Heart right ventricle (tissue), 16 donors: ENCODE measurements at places on chromosomes 1 and 21.

DNA sequence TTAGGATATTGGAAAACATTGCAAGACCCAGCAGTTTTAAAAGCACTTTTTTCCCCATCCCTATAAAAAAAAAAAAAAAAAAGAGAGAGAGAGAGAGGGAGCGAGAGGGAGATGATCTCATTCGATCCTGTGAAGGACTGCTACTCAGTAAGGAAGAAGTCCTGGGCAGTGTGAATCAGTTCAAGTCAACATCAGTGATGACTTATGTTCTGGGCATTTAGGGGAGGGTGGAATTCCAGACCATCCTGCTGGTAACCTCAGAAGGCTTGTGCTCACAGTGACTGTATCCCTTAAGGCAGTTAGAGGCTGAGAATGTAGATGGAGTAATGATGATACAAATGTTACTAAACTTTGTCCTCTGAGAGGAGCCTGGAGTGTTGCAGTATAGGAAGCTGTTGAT lies 151.4 kb downstream of the TGFB2 start:
- DNase-seq: no peak

GRCh38 chr1:159188375-159188788 lies 16.3 kb upstream of the ACKR1 start:
- DNase-seq: peak; percentile 55

DNA sequence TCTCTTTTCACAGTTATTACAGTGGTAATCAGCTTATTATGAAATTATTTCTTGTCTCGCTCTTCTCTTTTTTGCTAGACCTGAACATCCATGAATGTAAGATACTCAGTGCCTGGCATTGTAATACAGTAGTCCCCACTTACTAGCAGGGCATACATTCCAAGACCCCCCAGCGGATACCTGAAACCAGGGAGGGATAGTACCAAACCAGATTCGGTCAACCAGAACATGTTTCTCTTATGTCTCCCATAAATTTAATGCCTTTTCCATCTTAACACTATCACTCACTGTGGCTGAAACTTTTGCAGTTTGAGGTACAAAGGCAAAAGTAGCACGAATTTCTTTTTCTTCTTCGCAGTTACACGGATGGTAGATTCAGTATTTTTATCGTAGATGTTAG lies 24.6 kb upstream of the B3GALT2 start:
- no peak for DNase-seq

DNA sequence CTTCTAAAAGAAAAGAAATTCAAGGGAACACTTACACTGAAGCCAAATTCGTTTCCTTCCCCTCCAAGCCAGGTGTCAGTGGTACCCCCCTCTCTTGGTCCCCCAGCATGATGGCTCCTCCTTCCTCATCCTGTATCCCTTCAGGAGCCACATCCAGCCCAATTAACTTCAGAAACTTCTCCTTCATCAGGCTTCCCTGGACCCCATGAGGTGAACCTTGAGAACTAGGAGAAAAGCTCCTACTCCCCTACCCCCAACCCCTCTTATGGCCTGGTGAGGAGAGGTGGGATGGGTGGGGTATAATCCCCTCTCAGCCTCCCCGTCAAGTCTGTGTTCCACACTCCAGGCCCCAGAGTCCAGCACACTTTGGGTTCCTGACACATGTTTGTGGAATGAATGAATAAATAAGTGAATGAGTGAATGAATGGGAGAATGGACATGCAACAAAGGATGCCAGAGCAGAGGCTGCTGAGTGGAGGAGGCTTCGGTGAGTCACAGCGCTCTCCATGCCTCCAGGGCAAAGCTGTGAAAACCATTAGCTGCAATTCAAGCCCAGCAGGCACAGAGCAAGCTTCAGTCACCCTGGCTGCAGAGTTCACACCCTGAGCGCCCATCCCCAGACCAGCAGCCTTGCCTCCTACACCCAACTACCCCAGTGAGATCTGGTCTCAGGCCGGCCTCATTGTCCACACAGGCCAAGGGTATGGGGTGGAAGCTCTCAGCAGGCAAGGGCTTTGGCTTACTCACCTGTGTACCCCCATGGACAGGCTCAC lies 43.8 kb downstream of the BATF3 start:
- no peak for DNase-seq

GRCh38 chr1:208731981-208732821 lies 488.0 kb upstream of the PLXNA2 start:
- DNase-seq: no peak

DNA sequence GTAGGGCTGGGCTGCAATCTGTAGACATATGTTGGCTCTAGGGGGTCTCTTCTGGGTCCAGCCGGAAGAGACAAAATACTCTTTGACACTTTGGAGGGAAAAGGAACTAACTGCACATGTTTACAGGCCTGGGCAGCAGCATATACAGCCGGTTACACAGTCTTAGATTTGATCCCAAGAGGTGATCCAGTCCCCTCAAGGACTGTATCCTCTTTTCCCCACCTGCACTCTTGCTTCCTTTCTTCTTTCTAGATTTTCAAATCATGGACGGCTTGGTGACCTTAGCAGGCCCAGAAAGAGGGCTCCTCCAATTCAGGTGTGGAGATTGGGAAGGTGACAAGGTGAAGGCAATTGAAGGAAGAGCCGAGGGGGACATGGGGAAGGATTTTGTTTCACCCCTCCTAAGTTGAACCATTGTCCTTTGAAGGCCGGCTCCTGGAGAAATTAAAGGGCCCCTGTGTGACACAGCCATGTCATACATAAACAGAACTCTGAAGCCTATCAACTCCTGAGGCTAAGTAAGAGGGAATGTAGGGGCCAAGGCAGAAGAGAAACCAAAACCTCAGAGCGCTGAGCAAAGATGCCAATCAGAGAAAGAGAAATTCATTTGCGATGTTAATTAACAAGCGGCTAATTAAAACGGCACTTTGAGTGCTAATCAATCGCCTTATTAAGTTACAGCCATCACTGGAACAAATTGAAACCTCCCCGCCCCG lies 5.9 kb upstream of the BARHL2 start:
- no peak for DNase-seq

DNA sequence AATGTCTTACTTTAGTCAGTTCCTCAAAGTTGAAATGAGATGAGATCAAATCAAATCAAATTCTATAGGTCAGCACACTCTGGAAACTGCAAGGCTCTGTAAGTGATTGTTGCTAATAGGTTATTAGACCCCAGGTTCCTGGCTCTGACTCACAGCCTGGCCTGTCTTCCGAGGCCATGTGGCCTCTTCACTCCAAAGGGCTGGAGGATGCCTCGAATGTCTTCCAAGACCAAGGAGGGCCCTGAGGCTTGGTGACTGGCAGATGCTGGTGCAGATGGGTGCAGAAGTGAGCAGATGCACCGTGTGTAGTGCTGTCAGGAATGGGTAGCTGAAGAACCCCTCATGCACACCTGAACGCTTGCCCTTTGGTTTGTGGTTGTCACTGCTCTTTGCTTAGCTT lies 113.4 kb downstream of the MAB21L3 start:
- DNase-seq: no peak

GRCh38 chr1:45491487-45492260 lies 711 bp upstream of the TESK2 start:
- DNase-seq: no peak
